ENCODE measurements at places on chromosomes 3 and 15. TPM values are rescaled to one million over a fixed set of nuclear protein-coding genes. Genes with fewer than 3 reads are reported as not detected.

Gene CX3CR1
- total RNA-seq: 1.3 TPM

DNA sequence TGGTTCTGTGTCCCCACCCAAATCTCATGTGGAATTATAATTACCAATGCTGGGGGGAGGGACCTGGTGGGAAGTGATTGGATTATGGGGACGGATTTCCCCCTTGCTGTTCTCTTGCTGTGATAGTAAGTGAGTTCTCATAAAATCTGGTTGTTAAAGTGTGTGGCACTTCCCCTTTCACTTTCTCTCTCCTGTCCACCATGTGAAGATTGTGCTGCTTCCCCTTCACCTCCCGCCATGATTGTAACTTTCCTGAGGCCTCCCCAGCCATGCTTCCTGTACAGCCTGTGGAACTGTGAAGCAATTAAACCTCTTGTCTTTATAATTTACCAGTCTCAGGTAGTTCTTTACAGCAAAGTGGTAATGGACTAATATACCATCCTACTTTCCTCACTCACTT lies 289.6 kb downstream of the EFHB start:
- no peak for DNase-seq

Gene GRK7
- total RNA-seq: 0.33 TPM

Gene ZFAND6
- total RNA-seq: 159 TPM

Gene CHDH
- total RNA-seq: 27.9 TPM

DNA sequence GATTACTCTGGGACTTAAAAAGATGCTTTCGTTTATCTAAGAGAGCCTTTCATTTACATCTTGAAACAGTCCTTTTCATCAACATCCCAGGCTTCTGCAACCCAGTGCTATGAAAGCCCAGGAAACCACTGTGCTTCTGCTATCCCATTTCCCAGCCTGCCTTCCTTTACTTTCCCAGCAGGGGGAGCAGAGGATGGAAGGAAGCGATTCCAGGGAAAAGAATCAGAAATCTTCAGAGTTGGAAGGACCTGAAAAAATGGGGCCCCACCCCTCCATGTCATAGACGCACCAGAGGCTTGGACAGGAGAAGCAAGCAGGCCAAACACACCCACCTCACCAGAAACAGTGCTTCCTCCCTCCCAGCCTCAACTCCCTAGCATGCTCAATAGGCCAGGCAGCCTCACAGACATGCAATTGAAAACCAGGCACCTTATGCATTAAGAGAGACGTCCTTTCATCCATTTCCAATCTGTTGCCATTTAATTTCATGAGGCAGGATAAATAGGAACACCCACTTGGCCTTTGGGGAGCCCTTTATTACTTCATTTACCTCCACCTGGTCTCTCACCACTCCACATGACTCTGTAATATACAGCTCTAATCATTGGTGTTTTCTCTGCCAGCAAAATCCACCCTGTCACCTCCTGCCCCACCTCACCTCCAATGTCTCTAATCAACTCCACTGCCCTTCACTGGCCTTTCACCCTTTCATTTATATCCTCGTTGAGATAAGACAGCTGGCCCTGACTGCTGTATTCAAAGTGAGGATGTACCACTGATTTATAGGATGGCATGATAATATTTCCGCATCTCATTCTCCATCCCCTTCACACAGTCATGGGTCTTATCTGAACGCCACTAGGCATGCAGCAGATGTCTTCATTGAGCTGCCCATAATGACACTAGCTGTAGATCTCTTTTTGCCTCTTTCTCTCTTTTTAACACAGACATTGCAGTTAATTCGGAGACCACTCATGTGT lies 583.9 kb downstream of the NTRK3 start:
- no peak for DNase-seq

GRCh38 chr3:11774296-11774877 lies 72.3 kb downstream of the TAMM41 start:
- DNase-seq: peak; percentile 58

DNA sequence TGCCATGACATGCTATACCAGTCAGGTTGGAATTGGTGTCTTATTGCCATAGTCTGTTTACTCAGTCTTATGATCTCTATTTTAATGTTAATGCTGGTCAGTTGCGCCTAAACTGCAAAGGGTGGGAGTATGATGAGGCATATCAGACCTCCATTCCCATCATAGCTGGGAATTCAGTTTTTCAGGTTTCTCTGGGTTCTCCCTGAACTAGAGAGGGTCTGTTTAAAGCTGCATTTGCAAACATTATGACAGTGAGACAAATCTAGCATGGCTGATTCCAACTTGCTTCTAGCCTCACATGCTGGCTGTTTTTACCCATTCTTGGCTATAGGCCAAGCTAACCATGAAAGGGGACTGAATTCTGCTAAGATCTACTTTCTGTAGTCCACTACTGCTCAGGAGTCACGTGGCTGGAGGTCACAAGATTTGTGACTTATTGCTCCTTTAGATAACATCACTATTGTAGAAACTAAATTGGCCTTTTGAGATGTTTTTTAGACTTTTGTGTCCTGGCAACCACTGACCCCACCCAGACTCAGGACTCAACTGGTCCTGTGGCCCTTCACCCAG lies 96.5 kb downstream of the TGFBR2 start:
- DNase-seq: no peak

Gene DUOX1
- 0.80 TPM for total RNA-seq

DNA sequence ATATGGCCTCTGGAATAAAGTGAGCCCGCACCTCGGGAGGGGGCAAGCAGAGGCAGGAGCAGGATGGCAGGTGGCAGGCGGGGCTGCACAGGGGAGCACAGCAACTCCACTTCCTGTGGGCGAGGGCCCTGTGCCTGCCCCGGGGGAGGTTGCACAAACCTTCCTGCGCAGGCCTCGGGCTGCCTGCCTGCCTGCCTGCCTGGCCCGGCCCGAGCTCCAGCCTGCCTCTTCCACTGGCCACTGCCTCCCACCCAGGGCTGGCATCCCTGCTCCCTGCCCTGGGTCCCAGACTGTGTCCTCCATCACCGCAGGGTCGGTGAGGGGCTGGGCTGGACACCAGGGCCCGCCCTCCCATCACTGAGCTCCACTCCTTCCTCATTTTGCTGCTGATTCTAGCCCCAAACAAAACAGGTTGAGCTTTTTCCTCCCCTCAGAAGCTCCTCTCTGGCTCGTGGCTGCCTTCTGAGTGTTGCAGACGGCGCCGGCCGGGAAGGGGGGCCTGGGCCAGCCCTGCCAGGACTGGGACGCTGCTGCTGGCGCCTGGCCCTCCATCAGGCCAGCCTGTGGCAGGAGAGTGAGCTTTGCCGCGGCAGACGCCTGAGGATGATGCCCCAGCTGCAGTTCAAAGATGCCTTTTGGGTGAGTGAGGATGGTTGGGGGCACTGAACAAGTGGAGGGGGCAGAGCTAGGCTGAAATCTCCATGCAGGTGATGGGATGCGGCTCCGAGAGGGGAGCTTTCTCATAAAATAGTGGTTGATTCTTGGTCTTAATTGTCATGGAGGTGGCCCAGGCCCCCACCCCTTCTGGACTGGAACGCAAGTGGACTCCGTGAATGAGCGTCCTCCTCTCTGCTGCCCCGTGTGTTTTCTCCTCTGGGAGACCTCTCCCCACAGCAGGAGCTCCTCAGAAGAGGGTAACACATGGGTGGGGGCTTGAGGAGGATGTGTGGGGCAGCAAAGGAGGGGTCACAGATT lies at the start of gene PSTPIP1:
PSTPIP1 (plus strand) TSS at position 156 of the 975 bp plus-strand sequence; CDS start at position 604, 448 bp downstream.
- DNase-seq: peak; percentile 42

Measured in breast epithelium (tissue), 4 donors.